ENCODE measurements at places on chromosomes 5 and 9.

- DNase-seq: no peak
These were observed 191.5 kb downstream of the SNX18 start for GRCh38 chr5:54709096-54709495.

- no peak for DNase-seq
These were observed 452.1 kb upstream of the PTPRD start for GRCh38 chr9:11064909-11065308.

GRCh38 chr5:111930449-111930848 lies 173.5 kb upstream of the NREP start:
- DNase-seq: no peak

GRCh38 chr9:134735441-134736175 lies 94.0 kb downstream of the COL5A1 start:
- no peak for DNase-seq

DNA sequence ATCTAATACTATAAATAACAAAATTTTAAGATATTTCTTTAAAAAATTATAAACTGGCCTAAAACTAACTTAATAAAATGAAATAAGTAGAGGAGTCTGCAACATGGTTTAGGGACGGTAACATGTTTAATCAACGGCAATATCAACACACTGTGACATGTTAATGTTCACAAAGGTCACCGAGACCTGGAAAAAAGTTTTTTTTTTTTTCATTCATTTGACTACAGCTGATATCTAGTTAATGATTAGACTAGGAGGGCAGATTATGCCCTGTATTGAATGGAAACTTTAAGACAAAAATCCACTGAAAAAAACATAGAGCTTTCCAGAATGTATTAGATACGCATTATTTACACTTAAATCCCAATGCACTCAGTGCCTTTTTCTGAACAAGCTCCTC lies 67.0 kb upstream of the CDK5RAP2 start:
- no peak for DNase-seq
